Naive B cell (primary cell): ENCODE measurements at places on chromosomes 11 and 22. TPM values are rescaled to one million over a fixed set of nuclear protein-coding genes. Genes with fewer than 3 reads are reported as not detected.

The VPS26B gene
- polyA plus RNA-seq: 13.0 TPM

The APOL1 gene
- 2.7 TPM for polyA plus RNA-seq

The IGF2 gene
- polyA plus RNA-seq: not detected

The PHF21B gene
- polyA plus RNA-seq: not detected

The TNNI2 gene
- 6.5 TPM for polyA plus RNA-seq

The KDM4D gene
- polyA plus RNA-seq: 3.8 TPM

The MICAL2 gene
- polyA plus RNA-seq: 0.05 TPM

The ART5 gene
- polyA plus RNA-seq: not detected

The SCUBE1 gene
- not detected for polyA plus RNA-seq
